GF-D8 (cell line): ENCODE measurements at places on chromosomes 13 and 19.

DNA sequence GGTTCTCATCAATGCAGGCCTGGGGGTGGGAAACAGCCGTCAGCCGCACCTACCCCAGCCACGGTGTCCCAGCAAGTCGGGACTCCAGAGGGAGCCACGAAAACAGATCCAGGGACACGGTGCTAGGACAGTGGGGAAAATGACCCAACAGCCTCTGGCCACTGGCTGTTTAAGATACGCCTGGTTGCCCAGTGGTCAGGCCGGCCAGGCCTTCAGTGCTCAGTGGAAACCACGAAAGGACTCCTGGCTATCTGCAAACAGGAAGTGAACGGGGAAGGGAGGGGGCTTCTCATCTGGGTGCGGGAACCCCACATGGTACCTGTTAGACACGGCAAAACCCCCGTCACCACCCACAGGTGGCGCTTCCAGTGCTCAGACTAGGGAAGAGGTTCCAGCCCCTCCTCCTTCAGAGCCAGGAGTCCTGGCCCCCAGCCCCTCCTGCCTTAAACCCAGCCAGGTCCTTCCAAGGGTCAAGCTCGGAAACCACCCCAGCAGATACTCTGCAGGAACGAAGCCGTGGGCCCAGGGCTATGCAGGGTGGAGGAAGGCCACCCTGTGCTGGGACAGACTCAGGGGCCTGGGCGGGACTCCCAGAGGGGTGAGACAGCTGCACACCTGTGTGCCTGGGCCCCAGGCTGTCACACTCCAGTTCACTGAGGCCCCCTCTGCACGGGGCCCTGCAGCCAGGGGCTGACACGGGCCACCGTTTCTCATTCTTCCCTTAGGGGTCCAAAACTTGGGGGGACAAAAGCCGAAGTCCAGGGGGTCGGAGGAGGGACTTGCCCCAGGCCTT lies 4.5 kb downstream of the PPP1R12C start:
- no peak for DNase-seq

GRCh38 chr19:5691822-5692722 lies 2.0 kb downstream of the RPL36 start:
- DNase-seq = no peak

GRCh38 chr13:91902291-91902690 lies 503.9 kb downstream of the GPC5 start:
- no peak for DNase-seq

DNA sequence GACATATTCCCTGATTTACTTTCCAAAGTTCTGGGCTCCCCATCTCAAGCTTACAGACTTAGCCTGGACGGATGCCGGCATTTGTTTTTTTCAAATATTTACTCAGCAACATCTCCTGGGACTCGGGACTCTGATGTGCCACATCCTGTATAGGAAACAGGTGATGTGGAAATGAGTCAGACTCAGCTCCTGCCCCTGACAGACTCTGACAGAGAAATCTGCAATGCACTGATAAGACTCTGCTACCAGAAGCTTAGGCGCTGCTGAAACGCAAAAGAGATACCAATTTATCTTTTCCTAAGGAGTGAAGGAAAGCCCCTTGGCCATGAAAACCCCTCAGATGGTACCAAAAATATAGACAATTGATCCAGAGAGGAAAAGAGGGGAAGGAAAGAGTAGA lies 16.2 kb downstream of the LAIR2 start:
- no peak for DNase-seq

GRCh38 chr19:46661735-46662592 lies 982 bp upstream of the DACT3 start:
- peak; percentile 53 for DNase-seq

DNA sequence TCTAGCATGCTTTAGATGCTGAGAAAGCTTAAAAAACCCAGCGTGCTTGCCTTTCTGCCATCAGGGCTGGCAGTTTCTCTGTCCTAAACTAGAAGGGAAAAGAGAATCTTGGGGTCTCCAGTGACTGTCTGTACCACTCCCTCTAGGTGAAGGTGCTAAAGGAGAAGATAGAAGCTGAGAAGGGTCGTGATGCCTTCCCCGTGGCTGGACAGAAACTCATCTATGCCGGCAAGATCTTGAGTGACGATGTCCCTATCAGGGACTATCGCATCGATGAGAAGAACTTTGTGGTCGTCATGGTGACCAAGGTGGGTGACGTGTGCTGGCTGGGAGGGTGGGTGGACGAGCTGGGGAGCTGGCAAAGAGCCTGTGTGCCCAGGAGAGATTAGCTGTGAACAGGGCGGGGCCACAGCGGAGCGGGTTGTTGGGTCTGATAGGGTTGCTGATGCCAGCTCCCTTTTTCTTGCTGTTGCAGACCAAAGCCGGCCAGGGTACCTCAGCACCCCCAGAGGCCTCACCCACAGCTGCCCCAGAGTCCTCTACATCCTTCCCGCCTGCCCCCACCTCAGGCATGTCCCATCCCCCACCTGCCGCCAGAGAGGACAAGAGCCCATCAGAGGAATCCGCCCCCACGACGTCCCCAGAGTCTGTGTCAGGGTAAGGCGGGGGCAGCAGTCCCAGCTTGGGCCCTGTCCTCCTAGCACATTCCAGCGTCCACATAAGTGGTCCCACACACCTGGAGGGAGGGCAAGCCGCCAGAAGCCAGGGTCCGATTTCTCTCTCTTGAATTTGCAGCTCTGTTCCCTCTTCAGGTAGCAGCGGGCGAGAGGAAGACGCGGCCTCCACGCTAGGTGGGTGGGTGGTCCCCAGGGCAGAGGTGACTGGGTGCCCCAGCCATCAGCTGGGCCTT lies 2.3 kb downstream of the RAD23A start:
- no peak for DNase-seq

DNA sequence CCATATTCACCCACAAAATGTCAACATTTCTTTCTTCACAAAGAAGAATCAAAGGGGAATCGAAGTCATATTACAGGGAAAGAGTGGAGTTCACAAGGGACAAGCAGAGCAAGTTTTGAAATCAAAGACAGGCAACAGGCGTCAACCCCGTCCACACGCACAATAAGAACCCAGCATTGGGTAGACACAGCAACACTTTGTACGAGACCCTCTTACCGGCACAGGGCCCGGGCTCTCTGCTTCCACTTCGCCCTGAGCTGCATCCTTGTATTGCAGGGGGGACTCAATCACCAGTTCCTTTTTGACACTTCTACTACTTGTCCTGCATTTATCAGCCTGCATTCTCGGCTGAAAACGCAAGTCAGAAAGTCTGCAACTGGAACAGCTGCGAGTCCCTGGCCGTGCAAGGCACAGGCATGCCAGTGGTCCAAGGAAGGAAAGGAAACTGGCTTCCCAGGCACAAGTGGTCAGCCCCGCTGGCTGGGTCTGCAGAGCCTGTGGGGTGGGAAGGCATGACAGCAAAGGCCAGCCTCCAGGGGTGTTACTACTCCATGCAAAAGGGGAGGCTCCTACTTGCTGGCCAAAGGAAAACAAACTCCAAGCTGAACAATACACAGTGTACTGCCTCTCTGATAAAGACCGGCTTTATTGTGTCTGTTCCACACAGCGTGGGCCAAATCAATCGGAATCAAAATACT lies at the start of gene DOCK9:
Gene DOCK9, minus strand, starts transcription at position 497 of the 698 bp plus-strand sequence. Its CDS starts 155 bp downstream, at position 342.
- DNase-seq = no peak

GRCh38 chr19:41915021-41915775 lies 13.1 kb downstream of the ERFL start:
- no peak for DNase-seq

GRCh38 chr19:14300303-14300702 lies 80.9 kb upstream of the ADGRE5 start:
- DNase-seq = no peak

DNA sequence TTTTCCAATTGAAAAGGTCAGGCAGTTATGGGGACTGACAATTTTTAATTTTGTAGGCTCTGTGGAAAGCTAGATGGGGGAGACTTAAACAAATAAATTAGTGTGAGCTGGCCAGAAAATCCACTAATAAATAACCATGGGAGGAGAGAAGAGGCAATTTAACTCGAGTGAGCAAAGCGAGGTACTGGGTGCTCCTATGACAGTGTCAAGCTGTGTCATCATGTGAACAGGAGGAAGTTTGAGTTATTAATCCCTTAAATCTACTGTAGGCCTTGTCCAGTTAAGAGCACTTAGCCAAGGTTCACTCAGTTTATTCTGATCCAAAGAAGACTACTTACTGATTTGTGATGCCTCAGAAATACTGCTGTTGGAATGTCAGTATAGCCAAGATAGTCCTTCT lies 122.8 kb downstream of the OXGR1 start:
- DNase-seq = no peak

DNA sequence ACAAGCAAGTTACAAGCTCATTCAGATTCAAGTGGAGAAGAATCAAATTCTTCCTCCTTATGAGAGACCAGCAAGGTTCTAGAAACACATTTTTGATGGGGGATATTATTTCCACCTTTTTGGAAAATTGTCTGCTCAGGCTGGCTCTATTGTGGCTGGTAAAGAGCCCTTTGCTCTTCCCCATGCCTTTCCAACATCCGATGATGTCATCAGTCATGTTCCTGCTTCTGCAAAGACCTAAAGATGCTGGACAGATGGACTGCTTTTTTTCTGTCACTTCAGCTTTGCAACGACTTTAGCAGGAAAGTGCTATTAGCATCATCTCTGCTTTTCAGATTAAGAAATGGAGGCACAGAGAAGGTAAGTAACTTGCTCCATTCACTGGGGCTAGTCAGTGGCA lies 4.2 kb downstream of the ADGRE3 start:
- DNase-seq = no peak

GRCh38 chr19:31276831-31277230 lies 72.4 kb downstream of the TSHZ3 start:
- no peak for DNase-seq

DNA sequence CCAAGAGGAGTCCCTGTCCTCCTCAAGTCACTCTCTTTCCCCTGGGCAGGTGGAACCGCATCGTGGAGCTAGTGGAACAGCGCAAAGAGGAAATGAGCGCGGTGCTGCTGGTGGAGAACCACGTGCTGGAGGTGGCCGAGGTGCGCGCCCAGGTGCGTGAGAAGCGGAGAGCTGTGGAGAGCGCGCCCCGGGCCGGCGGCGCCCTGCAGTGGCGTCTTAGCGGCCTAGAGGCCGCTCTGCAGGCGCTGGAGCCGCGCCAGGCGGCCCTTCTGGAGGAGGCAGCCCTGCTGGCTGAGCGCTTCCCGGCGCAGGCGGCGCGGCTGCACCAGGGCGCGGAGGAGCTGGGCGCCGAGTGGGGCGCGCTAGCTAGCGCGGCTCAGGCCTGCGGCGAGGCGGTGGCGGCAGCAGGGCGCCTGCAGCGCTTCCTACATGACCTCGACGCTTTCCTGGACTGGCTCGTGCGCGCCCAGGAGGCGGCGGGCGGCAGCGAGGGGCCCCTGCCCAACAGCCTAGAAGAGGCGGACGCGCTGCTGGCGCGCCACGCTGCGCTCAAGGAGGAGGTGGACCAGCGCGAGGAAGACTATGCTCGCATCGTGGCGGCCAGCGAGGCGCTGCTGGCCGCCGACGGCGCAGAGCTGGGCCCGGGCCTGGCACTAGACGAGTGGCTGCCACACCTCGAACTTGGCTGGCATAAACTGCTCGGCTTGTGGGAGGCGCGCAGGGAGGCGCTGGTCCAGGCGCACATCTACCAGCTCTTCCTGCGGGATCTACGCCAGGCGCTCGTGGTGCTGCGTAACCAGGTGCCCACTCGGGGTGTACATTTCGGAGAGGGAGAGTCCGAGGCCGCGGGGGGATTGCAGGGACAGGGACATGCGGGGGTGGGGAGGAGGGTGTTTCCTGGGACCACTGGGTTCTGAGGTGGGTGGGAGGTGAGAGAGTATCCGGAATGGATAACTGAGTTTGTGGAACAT lies 52.8 kb downstream of the SPTBN4 start:
- no peak for DNase-seq

GRCh38 chr13:113169277-113170272 lies 11.1 kb downstream of the PROZ start:
- no peak for DNase-seq

DNA sequence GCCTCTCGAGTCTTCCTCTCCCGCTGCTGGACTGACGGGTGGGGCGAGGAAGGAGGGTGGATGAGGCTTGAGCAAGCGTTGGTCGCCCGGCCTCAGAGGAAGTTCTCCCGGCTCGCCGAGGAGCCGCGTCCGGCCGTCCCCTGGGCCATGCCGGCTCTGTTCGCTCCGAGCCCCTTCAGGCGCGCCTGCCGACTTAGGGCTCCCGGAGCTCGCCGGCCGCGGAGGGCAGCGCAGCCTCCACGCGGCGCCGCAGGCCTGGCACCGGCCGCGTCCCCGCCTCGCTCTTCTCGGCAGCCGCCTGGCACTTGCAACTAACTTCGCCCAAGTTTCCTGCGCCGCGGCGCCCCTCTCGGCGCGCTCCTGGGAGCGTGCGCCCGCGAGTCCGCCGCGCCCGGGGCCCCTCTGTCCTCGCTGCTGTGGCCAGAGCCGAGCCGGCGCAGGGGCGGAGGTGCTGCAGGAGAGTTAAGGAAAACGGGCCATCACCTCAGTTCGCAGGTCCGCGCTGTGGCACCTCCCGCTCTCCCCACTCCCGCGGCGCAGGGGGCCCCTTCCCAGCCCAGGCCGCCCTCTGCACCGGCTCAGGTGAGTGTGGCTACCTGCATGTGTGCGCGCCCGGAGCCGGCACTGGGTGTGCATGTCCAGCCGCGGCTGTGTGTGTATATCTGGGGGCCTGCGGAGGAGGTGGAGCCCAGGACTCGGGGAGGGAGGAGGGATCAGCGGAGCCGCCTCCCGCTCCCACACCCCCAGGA lies 641 bp upstream of the SOX21 start:
- no peak for DNase-seq

GRCh38 chr19:12117201-12117970 lies 22.8 kb downstream of the ZNF20 start:
- DNase-seq = no peak

GRCh38 chr13:95643936-95644598 lies 439 bp downstream of the DZIP1 start:
- no peak for DNase-seq

- DNase-seq = no peak
These were observed 2.5 kb downstream of the RPS9 start for GRCh38 chr19:54203151-54203611.

DNA sequence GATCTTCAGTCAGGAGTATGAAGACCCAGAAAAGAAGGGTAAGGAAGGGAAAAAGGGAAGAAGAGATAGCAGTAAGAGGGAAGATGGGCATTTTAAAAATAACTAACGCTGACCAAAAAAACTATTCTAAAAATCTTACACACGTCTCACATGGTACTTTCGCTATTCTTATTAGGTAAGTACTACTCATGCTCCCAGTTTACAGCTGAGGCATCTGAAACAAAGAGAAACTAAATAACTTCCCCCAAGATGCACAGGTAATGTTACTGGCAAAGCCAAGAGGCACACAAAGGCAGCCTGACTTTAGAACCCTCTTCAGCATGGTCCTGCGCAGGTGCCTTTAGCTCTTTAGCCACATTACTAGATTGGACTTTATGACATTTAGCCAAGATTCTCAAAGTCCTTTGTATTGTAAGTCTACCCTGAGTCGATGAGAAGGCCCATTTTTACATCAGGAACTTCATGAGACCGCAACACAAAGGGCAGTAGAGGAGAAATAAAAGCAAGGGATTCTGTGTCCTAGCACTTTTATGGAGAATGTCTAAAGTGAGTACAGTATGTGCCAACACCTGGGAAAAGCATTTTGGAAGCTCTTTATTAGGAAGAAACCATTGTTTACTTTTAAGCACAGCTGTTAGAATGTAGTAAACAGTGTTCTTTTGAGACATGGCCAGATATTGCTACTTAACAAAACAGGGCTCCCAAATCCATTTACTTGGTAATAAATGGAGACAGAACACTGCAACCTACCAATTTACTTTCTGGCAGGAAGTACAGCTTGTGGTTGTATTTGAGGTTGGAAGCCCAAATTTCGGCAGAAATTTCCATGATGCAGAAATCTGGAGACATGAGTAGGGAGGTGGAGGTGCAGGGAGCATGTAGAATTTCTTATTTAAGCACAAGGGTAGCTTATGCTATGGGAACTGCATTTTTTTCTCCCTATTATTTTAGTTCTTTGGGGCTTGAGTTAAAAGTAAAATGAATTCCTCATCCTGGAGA lies 250.7 kb downstream of the KCTD12 start:
- DNase-seq = no peak
